Cortex of kidney (tissue), 1 donor: ENCODE measurements at places on chromosomes 3 and 15.

GRCh38 chr3:156816091-156816793 lies 9.9 kb upstream of the LEKR1 start:
- DNase-seq = no peak

DNA sequence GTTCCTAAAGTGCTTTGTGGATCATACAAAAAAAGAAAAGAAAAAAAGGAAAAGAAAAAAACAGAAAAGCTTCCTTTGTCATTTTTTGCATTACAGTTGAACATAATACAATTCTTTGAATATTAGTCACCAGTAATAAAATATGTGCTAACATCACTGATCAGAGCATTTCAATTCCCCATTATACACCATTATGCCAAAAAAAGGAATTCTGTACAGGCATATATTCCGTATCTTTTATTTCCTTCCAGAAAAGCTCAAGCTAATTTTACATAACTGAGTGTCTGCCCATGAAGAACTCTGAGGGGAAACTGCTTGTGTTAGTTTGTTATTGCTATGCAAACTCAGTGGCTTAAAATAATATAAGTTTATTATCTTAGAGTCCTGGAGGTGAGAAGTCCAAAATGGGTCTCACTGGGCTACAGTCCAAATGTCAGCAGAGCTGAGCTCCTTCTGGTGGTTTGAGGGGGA lies 377.9 kb downstream of the GAP43 start:
- DNase-seq = no peak

DNA sequence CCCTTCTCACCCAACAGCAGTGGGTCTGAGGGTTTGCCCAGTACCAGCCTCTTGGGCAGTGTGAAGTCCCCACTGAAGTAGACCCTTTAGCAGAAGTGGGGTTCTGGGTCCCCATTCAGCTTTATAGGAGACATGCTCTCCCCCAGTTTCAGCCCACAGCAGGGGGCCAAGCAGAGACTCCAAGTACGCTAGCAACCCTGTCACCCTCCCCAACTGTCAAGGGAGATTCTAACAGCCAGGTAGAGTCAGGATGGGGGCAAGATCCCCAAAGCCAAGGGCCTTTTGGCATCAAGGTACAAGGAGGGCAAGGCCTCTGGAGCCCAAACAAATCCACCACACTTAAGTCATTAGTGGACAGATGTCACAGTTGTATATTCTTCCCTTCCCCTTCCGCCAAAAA lies 1.8 kb downstream of the RBPMS2 start:
- no peak for DNase-seq

DNA sequence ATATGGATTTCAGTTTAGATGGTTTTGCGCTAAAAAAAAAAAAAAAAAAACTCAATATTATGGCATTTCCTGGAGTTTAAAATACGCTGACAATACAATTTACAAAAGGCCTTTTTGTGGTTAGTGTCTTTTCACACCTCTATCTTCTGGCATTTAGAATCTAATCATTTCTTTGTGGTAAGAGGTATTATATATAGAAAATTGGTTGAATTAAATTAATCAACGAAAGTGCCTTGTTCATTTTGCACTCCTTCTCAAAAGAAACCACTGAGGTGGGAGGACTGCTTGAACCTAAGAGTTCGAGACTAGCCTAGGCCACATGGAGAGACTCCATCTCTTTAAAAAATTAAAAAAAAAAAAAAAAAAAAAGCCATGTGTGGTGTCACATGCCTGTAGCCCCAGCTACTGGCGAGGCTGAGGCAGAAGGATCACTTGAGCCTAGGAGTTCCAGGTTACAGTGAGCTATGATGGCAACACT lies 90.0 kb upstream of the ICE2 start:
- DNase-seq = no peak

GRCh38 chr15:77869021-77869895 lies 208.3 kb downstream of the TBC1D2B start:
- no peak for DNase-seq

GRCh38 chr3:43894176-43895049 lies 203.7 kb downstream of the ABHD5 start:
- DNase-seq = no peak

GRCh38 chr3:48592519-48593087 lies 2.5 kb downstream of the COL7A1 start:
- no peak for DNase-seq

GRCh38 chr3:100796556-100796955 lies 87.3 kb downstream of the TFG start:
- no peak for DNase-seq

GRCh38 chr15:39591896-39592315 lies 11.0 kb downstream of the THBS1 start:
- DNase-seq = no peak
